ENCODE measurements at places on chromosomes 1 and 21.
A peak's percentile ranks its signal among the peaks of the same experiment; 100 is the strongest.

DNA sequence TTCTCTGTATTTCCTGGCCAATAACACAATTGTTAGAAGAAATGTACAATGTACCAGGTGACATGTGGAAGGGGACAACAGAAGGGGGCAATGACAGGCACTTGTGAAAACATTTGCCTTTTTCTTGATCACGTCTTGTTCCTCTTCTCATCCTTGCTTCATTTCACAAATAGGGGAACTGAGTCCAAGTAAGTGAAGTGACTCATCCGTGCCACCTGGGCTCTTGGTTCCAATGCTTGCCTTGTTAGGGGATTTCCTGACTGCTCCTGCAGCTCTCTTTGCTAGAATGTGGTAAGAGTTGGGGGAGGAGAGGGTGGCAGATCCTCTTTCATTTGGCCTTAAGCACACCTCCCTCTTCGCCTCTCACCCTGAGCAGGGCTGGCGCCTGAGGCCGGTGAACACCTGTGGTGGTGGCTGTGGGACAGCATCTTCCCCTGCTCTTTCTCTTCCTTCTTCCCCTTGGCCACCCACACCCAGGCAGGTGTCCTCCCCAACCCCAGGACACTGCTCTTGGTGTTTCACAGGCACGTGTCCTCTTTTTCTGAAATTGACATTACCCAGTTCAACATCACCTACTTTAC is 2.2 kb upstream of the RHEX start:
- no peak for DNase-seq

GRCh38 chr1:42946120-42946898 is 12.4 kb downstream of the SLC2A1 start:
- no peak for DNase-seq

- DNase-seq: peak; percentile 77
Observed at GRCh38 chr1:22772014-22772413, 61.4 kb downstream of the EPHB2 start.

DNA sequence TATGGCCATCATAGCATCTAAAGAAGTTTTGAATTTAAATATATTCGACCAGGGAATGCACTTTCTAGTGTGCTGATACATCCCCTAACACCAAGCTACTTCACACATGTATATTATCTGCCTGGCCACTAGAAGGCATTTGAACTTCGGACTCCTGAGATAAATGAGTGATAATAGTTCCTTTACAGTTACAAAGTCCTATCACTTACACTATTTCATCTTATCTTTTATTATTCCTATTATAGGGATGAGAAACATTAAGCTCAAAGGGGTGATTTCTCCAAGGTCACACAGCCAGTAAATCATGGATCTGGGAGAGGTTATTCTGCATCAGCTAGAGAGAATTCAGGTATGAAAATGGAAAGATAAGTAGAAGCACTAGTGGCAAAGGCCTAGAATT is 40.3 kb downstream of the GPATCH2 start:
- no peak for DNase-seq

- no peak for DNase-seq
Observed at GRCh38 chr1:25503551-25504426, 39.6 kb upstream of the LDLRAP1 start.

DNA sequence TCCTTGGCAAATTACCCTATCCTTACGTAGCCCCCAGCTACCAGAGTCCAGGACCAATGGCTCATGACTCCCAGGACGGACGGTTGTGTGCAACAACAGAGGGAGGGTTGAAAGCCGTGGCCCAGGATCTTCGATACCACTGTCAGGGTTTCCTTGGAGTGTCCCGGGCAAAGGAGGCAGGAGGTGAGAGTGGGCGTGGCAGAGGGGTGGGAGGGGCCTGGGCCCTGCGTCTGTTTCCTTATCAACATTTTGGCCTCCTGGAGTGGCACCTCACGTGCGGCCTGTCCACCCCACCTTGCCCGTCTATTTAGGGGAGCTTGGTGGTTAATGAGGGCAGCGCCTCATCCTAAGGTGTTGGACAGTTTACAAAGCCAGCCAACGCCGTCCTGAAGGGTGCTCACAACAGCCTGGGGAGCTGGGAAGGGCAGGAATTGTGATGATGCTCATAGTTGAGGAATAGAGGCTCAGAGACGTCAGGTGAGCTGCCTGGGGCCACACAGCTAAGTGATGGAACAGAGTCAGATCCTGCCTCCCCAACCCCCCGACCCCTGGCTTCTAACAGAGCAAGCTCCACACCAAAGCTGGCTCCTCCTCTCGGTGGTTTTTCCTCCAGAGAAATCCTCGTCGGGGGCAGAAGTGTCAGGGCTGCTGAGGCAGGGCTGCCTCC is 17.4 kb upstream of the ARHGEF10L start:
- no peak for DNase-seq

GRCh38 chr21:42117967-42118780 is 47.1 kb downstream of the UMODL1 start:
- DNase-seq: no peak

GRCh38 chr1:156045076-156045475 is 8.5 kb downstream of the UBQLN4 start:
- DNase-seq: no peak

- no peak for DNase-seq
Observed at GRCh38 chr1:55768327-55768952, 553.3 kb upstream of the USP24 start.

All from Ammon's horn (tissue), 1 donor.